ENCODE measurements at places on chromosomes 2 and 18.

GRCh38 chr2:239401881-239402233 is 1.0 kb upstream of the HDAC4 start:
- DNase-seq: no peak

GRCh38 chr2:216739035-216739434 is 43.7 kb upstream of the IGFBP5 start:
- DNase-seq: no peak

GRCh38 chr2:227038550-227039189 is 125.3 kb downstream of the COL4A4 start:
- no peak for DNase-seq

DNA sequence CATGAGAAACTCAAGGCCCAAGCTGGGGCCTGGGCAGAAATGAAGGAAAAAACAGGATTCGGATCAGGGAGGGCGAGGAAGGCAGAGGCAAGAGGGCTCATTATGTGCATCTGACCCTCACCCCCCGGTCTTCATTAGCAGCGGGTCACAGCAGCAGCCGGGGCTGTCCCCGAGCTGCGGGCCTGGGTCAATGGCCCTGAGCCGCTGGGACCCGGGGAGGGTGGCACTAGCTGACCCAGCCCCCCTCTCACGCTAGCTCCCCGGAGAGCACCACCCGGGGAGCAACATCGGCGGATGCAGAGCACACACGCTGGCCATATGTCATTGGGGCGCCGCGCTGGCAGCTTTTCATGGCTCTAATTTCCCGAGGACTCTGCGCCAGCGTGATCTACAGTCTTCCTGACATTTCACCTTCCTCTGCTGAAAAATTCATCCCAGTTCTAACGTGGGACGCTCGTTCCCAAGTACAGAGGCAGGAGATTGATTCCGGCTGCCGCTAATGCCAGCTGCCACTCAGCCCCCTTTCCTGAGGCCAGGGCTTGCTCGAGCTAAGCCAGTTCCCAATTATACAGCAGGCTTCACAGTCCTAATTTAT is 63.7 kb downstream of the EIPR1 start:
- no peak for DNase-seq

DNA sequence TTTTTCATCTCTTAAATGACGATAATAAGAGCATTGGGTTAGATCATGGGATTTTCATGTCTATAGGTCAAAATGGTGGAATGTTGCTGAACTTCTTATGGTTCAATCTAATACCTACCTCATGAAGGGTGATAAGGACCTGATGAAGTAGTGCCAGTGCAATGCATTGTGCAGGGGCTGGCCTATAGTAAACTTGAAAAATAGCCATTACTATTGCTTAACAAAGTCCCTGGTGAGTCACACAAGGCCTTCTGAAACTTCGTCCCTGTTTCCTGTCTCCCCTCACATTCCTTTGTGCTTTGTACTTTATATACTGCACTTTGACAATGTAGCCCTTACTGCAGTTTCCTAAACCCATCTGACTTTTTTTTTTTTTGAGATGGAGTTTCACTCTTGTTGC is 515.9 kb downstream of the SLC4A3 start:
- DNase-seq: no peak

DNA sequence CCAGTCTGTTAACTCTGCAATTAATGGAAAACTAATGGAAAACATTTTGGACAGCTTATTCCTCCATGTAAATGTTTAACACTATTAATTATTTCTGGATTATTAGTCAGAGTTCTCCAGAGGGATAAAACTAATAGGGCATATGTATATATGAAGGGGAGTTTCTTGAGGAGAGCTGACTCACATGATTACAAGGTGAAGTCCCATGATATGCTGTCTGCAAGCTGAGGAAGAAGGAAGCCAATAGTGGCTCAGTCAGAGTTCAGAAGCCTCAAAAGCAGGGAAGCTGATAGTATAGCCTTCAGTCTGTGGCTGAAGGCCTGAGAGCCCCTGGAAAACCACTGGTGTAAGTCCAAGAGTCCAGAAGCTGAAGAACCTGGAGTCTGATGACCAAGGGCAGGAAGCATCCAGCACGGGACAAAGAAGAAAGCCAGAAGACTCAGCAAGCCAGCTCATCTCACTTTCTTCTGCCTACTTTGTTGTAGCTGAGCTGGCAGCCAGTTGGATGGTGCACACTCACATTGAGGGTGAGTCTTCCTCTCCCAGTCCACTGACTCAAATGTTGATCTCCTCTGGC is 136.0 kb downstream of the PTH2R start:
- DNase-seq: no peak

DNA sequence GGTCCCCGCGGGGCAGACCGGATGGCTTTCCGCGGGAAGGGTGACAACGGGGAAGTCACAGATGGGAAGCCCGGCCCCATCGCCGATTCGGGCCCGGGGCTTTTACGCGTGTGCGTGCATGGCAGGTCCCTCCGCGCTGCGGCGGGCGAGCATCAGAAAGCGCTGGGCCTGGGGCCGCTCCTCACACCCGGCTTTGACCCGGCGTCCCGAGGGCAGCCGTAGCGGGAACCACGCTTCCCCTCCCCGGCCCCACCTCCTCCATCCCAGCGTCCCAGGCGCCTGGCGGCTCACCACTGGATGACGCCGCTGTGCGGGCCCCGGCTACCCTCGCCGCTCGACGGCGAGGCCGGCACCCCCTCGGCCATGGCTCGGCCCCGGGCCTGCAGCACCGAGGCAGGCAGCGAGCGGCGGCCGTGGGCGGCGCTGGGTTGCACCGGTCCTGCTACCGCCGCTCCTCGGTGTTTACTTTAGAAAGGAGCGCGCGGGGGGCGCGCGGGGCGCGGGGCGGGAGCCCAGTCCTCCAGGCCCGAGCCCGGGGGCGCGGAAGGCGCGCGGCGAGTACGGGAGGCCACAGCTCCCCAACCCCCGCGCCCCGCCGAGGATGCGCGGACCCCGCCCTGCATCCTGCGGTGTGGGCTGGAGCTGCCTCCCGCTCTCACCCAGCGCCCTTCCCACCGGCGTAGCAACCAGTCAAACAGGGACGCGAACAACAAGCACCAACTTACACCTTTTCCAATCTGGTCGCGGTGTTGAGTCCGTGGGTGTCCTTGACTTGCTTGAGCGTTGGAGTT is 806 bp downstream of the RFX8 start:
- peak; percentile 60 for DNase-seq

- no peak for DNase-seq
Measured at GRCh38 chr2:33241581-33241980, 234.9 kb upstream of the RASGRP3 start.

GRCh38 chr18:24063121-24063731 is 48.7 kb downstream of the TTC39C start:
- DNase-seq: no peak

- no peak for DNase-seq
Measured at GRCh38 chr2:74812787-74813590, 20.9 kb upstream of the HK2 start.

DNA sequence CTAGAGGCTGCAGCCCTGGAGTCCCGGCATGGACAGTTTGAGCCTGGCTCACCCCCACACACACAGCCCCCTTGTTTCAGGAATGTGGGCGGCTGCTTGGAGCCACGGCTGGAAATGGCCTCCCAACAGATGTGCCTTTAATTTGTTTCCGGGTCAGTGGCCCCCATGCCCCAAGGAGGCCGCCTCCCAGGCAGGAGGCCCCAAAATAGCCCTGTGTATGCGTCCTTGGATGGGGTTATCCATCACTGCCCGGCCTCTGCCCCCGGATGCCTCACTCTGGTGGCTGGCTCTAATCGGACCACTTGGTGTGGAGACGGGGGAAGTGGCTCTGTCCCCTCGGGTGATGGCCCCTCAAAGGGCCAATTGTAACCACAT is 151.9 kb upstream of the MYCN start:
- no peak for DNase-seq

DNA sequence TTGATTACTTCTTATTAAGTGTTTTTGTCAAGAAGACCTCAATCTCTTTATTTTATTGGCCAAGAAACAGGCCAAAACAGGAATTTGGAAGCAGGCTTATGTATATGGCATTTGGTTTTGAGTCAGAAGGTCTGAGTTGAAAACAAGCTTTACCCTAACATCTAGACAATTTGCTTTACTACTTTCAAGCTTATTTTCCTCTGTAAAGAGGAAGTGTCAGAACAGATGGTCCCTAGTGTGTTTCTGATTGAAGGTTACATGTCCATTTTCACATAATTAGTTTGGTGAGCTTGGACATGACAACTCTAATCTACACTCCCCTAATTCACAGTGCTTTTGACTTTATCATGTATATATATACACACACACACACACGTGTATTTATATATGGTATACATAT is 19.8 kb upstream of the MAP4K4 start:
- no peak for DNase-seq

DNA sequence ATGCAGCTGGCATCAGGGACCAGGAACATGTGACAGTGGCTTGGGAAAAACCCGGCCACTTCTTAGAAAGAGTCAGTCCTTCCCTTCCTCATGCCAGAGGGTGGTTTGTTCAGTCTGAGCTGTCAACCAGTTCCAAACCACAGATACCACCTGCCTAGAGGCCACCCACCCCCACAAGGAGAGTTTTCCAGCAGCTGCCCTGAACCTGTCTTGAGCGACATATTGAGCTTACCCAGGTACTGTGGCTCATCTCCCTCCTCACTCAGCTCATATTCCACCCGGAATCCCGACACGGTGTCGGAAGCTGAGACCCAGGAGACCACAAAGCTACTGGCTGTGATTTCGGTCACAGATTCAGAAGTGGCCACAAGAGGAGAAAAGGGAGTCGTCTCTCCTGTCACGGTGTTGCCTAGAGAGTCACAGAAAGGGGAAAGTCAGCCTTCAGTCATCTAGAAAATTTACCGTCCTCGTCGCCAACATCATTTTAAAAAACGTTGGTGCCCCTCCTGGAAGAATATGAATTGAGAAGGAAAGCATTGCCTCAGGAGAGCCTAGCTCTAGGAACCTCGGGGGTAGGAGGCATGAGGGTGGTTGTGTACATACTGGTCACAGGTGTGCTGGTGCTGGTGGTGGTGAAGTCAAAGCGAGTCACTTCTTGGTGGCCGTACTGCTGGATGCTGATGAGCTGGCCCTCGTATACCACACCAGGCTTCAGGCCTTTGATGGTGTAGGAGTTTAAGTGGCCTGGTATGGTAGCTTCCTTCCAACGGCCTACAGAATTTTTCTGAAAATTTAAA is 26.3 kb downstream of the FN1 start:
- no peak for DNase-seq

GRCh38 chr2:227377467-227378351 is 1.4 kb downstream of the TM4SF20 start:
- DNase-seq: no peak

GRCh38 chr2:39836638-39837037 is 57.6 kb upstream of the THUMPD2 start:
- DNase-seq: no peak

DNA sequence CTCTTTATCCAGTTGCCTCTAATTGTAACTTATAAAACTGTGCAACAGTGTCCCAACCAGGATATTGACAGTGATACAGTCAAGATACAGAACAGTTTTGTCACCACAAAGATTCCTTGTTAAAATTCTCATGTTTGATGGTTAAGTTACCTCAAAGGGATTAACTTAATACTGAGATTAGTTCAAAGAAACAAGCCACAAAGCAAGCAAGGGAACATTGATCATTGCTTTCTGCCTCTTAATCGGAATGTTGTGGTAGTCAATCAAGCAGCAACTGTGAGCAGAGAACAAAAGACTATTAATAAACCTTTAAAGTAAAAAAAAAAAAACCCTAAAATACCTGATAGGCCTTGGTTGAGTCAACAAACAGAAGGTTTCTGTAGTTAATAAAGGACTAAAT is 352.3 kb downstream of the PARD3B start:
- no peak for DNase-seq

GRCh38 chr2:109447251-109447661 is 166.5 kb downstream of the SEPTIN10 start:
- no peak for DNase-seq

- DNase-seq: peak; percentile 52
Measured at GRCh38 chr2:170812710-170813600, 3.7 kb upstream of the GAD1 start.

DNA sequence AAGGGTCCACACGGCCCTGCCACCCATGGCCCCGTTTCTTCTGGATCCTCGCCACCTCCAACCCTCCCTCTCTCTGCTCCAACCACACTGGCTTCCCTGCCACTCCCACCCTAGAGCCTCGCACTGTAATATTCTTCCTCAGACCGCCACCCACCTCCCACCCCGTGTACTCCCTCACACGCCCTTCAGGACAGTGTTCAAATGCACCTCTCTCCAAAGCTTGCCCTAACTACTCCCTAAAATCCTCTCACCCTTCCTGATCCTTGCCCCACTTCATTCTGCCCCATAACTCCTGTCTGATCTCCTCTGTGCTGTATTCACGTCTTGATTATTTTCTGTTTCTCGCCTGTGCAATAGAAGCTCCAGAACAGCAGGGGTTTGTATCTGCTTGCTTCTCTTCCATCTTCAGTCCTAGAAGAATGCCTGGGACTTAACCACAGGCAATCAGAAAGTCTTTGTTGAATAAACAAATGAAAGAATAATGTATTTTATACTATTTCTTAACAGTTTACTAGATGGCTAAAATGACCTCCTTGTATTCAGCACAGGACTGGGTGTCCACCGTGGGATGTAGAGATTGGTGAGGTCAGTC is 25.5 kb downstream of the EPB41L3 start:
- no peak for DNase-seq

- DNase-seq: no peak
Measured at GRCh38 chr18:67109535-67109934, 407.0 kb downstream of the DSEL start.

DNA sequence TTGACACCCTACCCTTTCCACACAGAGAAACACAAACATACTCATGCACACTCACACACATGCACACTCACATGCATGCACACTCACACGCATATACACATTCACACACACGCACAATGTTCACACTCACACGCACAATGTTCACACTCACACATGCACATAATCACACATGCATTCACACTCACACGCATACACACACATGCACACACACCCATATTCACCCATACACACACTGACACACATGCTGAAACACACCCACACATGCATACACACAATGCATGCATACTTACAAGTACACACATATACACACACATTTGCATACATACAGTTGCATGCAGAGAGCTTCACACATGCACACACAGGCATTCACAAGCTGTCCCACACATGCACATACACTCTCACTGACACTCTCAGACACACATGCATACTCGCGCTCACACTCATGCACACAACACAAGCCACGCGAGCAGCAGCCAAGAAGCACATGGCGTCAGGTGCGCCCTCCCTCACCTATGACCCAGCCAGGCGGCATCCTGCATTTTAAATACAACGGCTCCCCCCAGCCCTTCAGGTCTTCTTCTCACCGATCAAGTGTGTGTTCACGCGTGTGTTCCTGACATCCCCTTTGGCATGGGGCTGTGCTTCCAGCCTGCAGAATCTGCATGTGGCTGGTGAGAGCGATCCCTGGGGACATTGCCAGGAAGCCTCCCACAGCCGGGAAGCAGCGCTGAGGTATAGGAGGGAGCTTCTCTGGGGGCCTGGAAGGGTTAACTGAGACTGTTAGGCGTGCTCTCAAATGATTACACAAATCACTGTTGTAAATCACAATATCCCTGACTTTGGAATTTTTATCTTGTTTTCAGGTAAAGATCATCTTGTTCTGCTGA is 195.1 kb downstream of the RTP5 start:
- no peak for DNase-seq

- DNase-seq: no peak
Measured at GRCh38 chr2:7280790-7281189, 363.6 kb downstream of the RNF144A start.
